ENCODE measurements at places on chromosomes 5 and 9. TPM values are rescaled to one million over a fixed set of nuclear protein-coding genes. Genes with fewer than 3 reads are reported as not detected.
A peak's percentile ranks its signal among the peaks of the same experiment; 100 is the strongest.

The RECK gene
- total RNA-seq, result 27.1 TPM

The STING1 gene
- total RNA-seq, result 61.6 TPM

The PTAR1 gene
- total RNA-seq, result 48.8 TPM

The KCNV2 gene
- total RNA-seq, result not detected

The AFAP1L1 gene
- 2.3 TPM for total RNA-seq

The ANKRD33B gene
- total RNA-seq, result 0.83 TPM

The MROH2B gene
- total RNA-seq, result not detected

The FOXD4L5 gene
- 0.16 TPM for total RNA-seq

The IFNB1 gene
- total RNA-seq, result not detected

The TXNDC8 gene
- not detected for total RNA-seq

The SEMA4D gene
- total RNA-seq, result 2.0 TPM

The PCDHB14 gene
- total RNA-seq, result 8.8 TPM

- DNase-seq, result no peak
Measured at GRCh38 chr5:5650242-5650641, 227.8 kb downstream of the ICE1 start.

GRCh38 chr5:127840198-127840524 is 137.0 kb downstream of the CCDC192 start:
- no peak for DNase-seq

DNA sequence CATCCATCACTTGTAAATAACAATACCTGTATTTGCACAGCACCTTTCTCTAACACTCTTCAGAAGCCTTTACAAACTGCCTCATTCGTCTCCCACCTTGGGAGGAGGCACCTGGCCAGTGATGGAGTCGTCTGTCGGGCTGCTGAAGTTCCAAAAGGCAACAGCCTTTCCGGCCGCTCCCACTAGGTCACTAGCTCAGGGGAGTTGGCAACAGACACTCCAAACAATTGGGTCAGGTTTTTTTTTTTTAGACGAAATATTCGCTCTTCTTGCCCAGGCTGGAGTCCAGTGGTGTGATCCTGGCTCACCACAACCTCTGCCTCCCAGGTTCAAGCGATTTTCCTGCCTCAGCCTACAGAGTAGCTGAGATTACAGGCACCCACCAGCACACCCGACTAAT is 4.0 kb downstream of the DAP start:
- DNase-seq, result no peak

DNA sequence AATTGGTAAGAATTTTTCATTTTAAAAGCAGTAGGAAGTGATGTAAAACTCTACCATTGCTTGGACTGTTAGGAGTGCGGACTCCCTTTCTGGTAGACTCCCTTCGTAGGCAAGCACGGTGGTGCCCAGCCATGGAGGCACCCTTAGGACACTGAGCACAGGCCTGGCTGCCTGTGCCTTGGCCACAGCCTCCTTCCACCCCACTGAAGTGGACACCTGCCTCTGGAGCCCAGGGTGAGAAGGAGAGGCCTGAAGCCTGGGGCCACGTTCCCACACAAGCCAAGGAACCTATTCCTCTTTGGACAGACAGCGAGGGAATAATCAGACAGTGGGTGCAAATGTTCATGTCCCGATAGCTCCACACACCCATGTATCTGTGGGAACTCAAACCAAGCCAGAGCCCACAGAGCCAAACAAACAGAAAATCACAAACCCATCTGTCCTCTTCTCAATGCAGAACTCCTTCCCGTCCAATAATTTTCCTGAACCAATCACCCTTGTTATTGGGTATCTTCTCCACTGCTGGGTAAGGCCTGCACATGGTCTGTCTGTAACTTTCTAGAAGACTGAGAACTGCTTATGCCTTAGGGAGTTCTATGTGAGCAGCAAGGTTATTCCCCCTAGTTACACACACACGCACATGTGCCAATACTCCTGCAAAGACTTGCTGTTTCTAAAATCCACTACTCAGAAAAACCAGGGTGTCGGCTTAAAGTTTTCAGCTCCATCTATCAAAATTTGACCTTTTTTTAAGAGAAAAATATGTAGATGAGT is 45.2 kb downstream of the UBE2QL1 start:
- DNase-seq, result no peak

GRCh38 chr9:79570448-79571308 is 1.1 kb upstream of the TLE4 start:
- peak; percentile 87 for DNase-seq

DNA sequence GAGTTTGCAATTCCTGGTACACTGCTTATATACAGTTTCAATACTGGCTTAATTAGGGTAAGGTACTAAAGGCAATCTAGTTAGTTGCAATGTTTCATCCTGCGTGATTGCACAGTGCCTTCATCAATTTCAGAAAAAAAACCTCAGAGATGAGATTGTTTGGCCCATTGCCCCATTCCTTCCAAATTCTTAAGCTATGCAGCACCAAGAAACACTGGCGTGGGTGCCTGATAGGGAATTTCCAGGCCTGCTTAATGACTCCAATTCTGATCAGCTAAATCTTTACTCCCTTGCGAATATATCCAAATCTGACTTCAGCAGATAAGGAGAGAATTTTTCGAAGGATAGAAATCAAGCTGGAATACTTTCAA is 35.9 kb upstream of the GAS1 start:
- no peak for DNase-seq

DNA sequence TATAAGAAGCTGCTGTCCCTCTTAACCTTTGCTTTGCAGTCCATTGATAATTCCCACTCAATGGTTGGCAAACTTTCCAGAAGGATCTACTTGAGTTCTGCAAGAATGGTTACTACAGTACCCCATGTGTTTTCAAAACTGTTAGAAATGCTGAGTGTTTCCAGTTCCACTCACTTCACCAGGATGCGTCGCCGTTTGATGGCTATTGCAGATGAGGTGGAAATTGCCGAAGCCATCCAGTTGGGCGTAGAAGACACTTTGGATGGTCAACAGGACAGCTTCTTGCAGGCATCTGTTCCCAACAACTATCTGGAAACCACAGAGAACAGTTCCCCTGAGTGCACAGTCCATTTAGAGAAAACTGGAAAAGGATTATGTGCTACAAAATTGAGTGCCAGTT is 27.8 kb upstream of the SETD9 start:
- no peak for DNase-seq

- no peak for DNase-seq
Measured at GRCh38 chr9:89536145-89536574, 38.2 kb upstream of the SEMA4D start.

DNA sequence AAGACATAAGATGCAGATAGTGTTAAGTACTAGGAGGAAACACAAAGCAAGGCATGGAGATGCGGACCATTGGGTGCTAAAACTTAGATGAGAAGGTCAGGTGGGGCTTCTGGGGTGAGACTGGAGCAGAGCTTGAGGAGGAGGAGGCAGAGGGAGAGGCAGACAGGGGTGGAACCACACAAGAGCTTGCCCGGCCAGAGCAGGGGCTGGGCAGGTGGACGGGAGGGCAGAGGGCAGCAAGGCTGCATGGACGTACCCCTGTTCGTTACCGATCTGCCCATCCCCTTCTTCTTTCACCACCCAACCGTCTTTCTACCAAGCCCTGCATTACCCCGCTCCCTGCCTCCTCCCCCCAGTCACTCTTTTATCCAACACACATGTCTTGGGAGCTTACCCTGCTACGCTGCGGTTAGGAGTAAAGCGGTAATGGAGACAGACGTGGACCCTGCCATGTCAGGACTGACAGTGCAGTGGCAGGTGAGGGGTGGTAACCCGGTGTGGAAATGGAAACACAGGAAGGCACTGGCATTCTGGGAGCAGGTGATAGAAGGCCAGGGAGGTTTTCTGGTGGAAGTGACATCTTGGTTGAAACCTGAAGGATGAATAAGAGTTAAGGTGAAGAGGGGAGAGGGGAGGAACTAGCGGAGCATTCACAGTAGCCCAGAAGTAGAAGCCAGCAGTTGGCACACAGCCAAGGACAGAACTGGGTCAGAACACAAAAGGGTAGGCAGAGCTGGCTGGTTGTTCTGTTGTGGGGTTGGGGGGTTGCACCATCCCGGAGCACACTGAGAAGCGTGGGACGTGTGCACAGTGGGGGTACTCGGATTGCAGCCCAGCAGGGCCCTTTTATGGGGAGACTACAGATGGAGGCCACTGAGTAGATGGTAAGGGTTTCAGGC is 167.2 kb downstream of the CACNA1B start:
- peak; percentile 78 for DNase-seq

DNA sequence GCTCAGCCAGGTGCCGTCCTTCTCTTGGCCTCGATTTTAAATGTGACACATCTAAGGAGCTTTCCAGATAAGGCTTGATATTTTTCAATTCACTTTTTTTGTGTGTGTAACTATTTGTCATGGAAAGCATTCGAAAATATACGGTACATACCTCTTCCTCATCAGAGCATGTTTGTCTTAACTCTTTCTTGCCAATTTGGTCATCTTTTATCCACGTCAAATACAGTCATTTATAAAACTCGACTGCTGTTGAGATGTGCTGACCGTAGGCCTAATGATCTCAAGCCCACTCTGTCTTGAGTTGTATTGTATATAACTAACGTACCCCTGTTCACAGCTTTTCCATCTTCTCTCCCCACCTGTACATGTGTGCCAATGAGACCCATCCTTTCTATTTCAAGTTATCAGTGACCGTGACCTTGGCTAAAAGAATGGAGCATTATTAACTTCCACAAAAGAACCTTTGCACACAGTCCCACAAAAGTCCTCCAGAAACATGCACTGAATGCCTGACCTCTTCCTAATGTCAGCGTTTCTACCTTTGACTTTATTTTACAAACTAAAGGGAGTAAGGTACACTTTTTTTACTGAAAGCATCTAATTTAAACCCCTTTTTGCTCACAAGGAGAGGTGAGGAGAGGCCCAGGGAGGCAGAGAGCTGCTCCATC is 61.6 kb downstream of the IPPK start:
- no peak for DNase-seq

DNA sequence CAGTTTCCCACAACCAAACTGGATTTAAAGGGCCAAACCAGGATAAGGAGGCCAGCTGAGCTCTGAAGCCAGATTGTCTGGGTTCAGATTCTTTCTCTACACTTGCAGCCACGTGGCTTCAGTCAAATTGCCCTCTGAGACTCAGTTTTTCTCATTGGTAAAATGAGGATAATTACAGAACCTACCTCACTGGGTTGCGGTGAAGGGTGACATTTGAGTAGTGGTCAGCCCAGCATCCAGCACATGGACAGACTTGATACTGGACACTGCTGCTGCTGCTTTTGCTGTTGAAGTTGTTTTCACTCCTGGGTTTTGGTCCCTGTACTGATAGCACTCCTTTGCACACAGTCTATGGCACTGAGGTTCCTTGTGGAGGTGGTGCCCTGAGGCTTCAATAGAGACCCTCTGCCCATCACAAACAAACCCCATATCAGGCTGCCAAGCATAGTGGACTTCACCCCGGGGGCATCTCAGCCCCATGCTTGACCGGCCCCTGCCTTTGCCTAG is 25.7 kb upstream of the CDKN2AIPNL start:
- no peak for DNase-seq

- no peak for DNase-seq
Measured at GRCh38 chr5:163619951-163620350, 114.5 kb downstream of the MAT2B start.

DNA sequence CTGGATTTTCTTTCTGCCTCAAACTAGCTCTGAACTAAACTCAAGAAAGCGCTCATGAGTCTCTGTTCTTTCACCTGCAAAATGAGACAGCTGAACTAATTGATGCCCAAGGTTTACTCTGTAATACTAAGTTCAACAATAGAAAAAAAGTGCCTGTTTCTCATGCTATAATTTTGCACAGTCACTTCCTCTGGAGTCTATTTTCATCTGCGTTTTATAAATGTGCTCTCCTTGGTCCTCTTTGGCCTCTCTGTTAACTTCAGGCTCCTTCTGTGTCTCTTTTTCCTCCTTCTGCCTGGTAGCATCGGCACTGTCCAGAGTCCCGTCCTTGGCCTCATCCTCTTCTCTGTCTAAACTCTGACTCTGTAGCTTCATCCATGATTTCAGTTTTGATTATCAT is 311.9 kb upstream of the TLE4 start:
- no peak for DNase-seq

GRCh38 chr9:136403915-136404800 is 4.2 kb upstream of the SNAPC4 start:
- DNase-seq, result no peak

DNA sequence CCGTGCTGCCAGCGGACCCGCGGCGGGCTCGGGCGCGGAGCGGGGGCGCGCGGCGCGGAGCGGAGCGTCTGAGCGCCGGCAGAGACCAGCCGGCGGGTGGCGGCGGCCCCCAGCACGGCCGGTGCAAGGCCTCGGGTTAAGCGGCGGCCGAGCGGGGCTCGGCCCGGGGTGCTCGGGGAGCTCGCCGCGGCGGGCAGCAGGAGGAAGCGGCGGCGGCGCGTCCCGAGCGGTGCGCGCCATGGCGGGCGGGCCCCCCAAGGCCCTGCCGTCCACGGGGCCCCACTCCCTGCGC is 150 bp downstream of the SNX30 start:
- no peak for DNase-seq

DNA sequence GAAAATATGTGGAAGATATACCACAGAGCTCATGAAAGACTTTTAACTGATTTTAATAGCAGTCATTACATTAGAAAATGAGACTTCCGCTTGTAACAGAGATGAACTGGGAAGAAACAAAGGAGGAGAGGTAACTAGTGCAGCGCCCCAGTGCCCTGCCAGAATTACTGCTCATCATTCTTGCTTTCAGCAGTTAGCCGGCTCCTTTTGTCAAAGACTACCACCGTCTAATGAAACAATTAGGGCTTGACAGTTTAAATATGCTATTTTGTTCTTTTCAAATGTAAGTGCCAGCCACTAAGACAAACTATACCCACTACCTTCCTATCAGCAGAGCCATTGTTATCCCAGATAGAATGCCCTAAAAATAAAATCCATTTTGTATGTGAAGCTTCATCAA is 328.4 kb downstream of the EFNA5 start:
- DNase-seq, result no peak

DNA sequence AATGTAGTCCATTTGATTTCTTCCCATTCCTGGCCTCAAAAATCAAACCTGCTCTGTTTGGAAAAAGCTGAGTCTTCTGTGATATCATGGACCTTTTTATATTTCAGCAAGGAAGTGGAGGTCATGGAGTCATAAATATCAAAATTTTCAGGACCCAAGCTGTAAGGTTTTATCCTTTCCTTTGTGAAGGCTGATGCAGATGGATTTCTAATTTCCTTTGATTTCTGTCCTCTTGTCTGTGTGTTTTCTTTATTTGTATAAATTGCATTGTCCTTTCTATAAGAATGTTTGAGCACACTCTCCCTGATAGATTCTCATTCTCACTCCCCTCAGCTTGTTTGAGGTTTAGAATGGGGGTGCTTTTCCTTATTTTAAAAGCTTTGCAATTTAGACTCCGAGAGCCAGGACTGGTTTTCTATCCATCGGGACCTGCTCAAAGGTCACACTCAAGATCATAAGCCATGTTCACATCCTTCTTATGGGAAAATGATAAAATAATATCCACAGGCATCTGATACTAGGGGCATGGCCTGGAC is 127.4 kb upstream of the TMEM161B start:
- DNase-seq, result no peak
